Thymus (tissue), 14 donors: ENCODE measurements at places on chromosomes 11 and 22.

GRCh38 chr11:65596520-65596919, 920 bp upstream of the KCNK7 start:
- DNase-seq: no peak

DNA sequence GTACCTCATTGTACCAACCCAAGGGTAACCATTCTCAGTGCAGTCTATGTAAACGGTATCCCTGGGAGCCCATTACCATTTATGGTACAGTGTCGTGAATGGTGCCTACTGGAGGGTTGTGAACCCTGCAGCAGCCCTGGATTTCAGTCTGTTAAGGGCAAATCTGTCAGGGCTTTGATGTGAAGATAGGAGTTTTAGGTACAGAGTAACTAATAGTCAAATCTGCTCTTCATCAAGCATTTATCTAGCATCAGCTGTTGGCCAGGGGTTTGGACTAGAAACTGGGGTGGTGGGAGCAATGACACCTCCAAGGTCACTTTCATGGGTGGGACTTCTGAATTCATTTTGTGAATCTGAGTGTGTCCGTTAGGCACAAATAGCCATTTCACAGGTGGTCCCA, 50.6 kb upstream of the RFPL3 start:
- no peak for DNase-seq

- DNase-seq: no peak
These were observed 13.8 kb upstream of the SLC39A13 start for GRCh38 chr11:47394322-47395222.

- no peak for DNase-seq
These were observed 196.9 kb downstream of the CSNK2A3 start for GRCh38 chr11:11155962-11156815.

DNA sequence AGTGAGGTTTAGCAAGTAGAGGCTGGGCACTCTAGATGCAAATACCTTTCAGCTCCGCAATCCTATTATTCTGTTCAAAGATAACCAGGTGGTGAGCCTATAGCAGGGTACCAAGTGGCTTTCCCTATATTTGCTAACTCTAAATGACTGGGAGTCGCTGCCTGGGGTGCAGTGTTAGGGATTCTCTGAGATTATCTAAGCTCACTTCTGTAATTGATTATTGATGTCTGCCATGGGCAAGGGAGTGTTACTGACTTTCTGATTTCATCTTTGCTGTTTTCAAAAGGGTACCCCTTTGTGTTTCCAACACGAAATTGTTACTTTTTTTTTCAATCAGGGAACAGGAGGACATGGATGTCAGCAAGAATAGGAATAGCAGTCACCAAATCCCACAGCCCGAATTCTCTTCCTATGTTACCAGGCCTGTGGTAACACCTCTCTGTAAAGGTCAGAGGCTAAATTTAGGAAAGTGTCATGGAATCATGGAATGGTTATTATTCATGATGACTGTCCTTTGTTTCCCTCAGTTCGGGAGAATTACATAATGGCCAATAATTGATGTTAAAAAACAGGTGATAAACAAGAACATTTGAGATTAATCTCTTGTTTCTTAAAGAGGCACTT, 62.6 kb upstream of the CRYBB3 start:
- no peak for DNase-seq

- DNase-seq: no peak
These were observed 13.5 kb downstream of the OPCML start for GRCh38 chr11:133518702-133519264.

GRCh38 chr11:36376009-36376887, 80.2 kb downstream of the PRR5L start:
- DNase-seq: no peak

- DNase-seq: peak; percentile 49
These were observed 4.0 kb upstream of the WNT11 start for GRCh38 chr11:76209973-76210930.

GRCh38 chr11:33582636-33583325, 117.8 kb downstream of the C11orf91 start:
- DNase-seq: no peak

DNA sequence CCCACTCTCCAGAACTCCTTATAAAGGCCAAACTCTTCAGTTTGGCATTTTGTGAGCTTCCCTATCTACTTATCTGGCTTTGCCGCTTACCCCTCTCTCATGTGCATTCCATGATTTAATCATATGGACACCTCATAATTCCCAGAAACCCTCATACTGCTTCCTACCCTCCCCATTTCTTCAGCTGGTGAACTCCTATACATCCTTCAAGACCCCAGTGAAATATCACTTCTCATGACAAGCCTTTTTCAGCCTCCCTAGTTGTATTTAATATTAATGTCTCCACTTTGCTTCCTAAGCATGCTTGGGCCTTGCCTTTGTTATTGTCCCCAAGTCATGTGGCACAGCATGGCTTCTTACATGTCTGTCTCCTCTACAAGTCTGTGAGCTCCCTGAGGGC, 13.7 kb upstream of the TSPAN18 start:
- no peak for DNase-seq

DNA sequence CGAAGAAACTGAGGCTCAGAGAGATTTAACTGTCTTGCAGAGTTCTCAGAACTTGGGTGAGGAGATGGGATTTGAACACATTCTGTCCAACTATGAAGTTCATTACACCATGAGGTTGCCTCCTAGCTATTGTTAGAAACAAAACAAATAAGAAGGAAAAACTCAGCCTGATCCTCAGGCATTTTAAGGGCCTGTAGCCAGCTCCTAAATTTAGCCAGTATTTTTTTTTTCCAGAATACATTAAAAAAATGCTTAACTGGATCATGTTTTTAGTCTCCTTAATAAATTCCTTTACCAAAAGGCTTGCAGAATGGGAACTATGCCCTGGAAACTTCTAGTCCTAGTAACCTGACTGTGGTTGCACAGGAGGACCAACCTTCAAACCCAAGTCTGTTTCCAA, 212.0 kb downstream of the CSNK2A3 start:
- no peak for DNase-seq

DNA sequence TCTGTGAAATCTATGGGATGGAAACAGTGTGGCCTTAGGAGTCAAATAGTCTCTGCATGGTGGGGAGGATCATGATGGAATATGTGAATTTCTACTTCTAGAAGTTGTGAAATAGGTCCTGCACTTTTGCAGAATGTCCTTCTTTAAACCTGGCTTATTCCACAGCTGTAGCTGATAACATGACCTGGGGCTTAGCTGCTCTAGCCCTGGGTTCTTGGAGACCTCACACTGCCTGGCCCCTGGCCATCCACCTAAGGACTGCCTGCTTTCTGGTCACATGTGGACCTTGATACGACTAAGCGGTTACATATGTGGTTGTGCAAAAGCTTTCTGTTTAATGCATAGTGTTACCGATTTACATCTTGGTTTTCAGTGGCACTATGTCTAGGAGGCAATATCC, 88.2 kb downstream of the SWAP70 start:
- no peak for DNase-seq

DNA sequence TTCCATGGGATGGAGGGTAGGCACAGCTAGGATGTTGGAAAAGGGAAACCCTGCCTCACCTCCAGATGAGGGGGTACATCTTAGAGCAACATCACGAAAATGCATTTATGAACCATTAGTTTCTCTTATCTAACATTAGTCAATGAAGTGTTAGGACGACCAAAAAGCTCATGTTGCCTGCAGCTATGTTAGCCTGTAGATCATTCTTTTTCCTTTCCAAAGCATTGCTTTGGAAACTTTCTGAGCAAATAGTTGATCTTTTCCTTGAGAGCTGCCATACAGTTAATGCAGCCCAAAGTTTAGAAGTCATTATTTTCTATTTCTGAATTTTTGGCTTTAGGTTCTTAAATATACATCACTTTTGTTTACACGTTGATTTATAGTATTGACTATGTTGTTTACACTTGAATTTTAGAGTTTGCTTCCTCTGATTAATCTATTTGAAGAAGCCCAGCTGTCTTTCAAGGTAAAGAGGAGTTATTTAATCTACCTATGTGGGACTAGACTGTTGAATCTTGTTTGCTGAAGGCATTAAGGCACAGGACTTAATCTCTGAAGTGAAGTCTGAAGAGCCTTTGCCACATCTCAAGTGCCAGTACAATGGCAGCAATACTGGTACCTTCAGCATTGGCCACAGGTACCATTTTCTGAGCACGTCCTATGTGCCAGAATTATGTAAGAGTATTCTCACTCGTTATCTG, 11.0 kb downstream of the POU2AF3 start:
- no peak for DNase-seq

GRCh38 chr11:119635041-119635740, 93.8 kb downstream of the NECTIN1 start:
- no peak for DNase-seq

DNA sequence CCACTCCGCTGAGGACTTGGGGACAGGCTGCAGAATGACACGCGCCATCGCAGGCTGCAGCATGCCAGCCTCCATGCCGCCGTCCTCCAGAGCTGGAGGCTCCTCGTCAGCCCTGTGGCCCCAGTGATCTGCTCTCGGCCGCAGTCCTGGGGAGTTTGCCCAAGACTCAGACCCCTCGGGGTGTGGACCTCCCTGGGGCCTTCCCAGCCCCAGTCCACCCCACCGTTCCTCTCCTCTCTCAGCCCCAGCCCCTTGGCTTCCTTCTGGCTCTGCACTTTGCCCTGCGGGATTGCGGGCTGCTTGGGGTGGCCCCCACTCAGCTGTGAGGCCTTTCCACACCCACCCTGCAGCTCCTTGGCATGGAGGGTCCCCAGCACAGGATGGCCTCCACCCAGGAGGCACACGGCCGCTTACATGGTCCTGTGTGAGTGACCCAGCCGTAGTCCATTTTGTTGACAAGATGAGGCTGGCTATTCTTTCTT, 414.9 kb downstream of the TBC1D22A start:
- DNase-seq: no peak

GRCh38 chr22:25554238-25554671, 10.2 kb upstream of the GRK3 start:
- DNase-seq: no peak

DNA sequence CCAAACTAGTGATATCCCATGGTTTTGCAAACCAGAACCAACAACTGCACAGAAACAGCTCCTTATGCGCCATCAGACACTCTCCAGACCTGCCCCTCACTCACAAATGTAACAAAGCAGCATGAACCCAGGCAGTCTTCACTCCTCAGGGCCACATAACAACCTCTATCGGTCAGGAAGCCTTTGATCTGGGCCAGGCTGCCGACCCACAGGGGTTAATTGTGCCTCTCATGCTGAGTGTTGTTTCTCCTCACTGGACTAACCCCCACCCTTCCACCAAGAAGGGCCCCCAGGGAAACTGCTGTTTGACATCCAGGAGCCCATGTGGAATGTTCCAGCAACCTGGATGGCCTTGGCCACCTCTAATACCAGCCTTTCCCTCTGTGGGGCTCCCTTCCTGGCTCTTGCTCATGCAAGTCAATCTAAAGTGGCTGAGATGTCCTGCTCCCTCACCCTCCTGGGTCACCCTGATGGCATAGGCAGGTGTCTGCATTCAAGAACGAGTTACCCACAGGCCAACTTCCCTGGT, 7.9 kb upstream of the RGL4 start:
- no peak for DNase-seq

GRCh38 chr11:110837603-110838002, 125.4 kb upstream of the ARHGAP20 start:
- no peak for DNase-seq

DNA sequence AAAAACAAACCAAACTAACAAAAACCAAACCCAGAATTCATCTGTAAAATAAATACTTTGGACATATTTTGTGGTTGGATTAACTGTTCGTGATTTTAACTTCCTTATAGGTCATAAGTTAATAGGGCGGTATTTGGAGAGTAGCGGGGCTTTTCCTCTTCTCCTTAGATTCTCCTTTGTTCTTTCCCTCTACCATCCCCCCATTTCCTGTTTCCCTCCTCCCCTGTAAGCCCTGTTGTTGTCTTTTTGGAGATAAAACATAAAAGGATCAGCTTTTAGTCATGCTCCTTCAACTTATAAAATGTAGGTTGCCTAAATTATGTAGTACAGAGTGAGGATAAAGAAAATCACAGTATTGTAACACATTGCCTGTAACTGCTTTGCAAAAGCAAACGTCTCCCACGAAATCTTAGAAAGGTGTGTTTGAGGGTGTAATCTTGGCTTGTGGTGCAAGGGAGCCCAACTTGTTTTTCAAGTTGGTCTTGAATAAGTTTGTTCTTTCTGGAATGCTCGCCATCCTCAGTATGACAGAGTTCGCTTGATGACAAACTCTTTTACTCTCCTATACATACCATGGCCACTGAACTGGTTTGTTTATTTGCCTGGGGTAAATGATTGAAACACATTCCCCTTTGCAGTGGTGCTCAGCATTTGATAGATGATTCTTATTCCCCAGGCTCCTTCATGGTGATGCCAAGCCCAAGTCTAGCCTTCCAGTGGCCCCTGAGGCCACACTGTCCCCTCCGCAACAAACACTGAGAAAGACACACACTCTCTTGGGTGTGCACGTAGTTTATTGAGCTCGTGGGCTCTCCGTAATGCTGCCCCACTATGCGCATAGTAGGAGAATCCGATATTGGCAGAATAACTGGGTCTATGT, 49.4 kb downstream of the TEAD1 start:
- no peak for DNase-seq

GRCh38 chr11:33643167-33643824, 57.3 kb downstream of the C11orf91 start:
- DNase-seq: no peak

DNA sequence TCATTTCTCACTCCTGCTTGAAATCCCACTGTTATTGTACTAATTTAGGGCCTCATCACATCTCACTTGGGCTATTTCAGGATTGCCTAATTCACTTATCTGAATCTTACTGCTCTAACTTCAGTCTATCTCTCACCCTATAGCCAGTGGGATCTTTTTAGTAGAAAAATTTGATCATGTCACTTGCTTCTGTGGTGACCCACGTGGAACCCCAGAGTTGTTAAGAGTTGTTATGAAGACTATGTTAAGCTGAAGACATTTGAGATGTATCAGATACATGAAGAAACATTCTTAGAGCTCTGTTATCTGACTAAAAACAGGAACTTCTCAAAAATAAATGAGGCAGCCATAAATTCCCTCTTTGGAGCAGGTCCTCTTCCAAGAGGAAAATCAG, 1375.6 kb upstream of the TENM4 start:
- no peak for DNase-seq

DNA sequence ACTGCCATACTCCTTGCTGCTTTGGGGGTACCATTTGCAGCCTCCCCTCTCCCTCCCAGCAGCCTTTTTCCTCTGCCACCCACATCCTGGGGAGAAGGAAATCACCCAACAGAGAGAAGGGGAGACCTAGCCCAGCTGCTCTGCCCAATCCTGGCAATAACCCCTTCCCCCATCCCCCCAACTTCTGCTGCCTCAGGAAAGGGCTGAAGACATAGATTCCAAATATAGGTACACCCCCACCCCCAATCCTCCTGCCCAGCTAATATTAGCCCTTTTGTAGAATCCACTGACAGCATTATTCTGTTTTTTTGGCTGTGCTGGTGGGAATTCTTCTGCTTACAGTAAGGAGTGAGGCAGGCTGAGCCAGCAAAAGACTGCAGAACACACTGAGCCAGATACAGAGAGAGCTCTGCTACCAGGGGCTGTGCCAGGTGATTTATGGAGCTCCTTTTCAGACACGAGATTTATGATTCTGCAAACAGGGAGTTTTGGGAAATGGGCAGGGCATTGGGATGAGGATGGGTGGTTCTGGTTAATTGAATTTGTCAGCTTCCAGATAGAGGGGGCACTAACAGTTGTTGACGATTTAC, 164.0 kb downstream of the TENM4 start:
- no peak for DNase-seq
